ENCODE measurements at places on chromosomes 4 and X.

DNA sequence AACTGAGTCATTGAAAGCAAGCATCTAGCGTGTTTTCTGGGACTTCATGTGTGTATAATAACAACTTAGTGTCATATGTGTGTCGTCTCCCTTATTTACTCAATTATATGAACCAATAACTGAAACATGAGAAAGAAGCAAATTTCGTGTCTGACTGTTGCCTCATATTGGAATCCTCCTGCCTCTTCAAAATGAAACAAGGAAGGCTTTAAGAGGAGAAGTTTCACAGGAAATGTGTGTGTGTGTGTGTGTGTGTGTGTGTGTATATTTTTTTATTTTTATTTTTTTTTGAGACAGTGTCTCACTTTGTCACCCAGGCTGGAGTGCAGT lies 145.8 kb upstream of the SFRP2 start:
- DNase-seq, result no peak

DNA sequence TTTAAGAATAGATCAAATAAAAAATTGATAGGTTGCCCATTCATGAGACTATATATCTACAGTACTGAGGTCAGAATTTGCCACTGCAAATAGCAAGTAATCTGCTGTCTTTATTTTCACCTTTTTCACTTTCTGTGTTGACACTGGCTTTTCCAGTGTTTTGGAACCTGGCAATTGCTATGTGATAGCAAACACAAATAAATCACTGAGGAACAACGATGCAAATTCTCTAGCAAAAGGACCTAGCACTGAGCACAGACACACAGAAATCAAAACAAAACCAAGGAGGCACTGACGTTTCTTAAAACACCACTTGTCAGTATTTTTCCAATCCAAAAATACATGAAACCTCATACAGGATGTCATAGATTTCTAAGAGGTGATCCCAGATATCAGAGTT lies 210.7 kb downstream of the DHX15 start:
- DNase-seq, result no peak

- no peak for DNase-seq
Observed at GRCh38 chrX:145393702-145394235, 146.5 kb downstream of the SPANXN1 start.

DNA sequence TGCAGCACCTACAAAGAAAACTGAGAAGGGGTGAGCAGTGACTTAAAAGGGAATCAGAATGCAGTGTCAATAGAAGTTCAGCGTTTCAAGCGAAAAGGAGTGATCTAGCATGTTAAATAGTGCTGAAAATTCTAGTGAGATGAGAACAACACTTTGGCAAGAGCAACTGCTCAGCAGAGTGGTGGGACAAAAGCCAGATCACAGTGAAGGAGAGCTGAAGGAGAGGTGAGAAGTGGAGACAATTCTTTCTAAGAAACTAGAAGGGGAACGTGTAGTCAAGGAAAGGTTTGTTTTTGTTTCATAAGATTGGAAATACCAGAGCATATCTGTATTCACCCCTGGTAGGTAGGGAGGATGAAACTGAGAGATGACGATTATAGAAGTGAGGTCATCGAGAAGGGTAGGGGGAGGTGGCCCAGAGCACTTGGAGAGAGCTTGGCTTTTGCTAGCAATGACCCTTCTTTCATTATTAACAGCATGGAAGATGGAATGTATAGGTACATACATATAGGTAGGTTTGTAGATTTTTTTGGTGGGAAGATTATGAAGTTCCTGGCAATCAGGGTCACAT lies 33.7 kb downstream of the SRPX2 start:
- DNase-seq, result no peak

DNA sequence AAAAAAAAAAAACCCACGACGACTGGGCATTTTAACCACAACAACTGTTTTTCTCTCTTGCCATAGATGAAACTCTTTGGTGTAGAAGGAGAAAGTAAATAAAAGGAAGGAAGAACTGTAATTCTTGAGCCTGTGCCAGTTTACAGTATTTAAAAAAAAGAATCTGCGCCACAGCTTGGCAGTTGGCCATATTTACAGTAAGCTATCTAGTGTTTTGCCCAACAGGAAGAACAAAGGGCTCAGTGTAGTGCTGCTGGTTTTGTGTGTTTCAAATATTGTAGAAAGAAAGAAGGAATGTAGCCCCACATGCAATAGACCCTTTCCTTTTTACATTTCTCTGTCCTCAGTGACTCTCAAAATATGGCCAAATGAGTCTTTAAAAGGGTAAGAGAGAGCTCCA lies 66.1 kb downstream of the NR3C2 start:
- DNase-seq, result peak; percentile 14

DNA sequence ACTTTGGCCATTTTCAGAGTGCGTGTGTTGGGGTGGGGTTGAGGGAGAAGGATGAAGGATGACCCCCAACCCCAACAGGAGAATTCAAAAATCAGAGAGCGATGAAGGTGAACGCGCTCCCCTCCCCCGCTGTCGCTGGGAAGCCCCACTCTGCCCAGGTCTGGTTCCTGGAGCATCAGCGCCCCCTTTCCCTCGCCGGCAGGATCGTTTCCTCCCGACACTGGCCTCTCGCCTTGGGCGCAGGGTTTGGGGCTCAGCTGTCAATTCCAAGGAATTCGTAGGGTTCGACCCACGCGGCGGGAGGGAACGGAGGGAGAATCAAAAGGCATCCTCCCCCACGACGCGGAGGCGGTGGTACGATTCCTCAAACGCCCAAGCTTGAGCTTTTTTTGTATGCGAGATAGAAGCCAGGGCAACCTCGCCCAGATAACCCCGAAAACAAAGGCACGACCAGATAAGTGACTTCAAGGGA lies 1.0 kb upstream of the PDGFRA start:
- no peak for DNase-seq

GRCh38 chr4:53626491-53626890 lies 35.2 kb upstream of the LNX1 start:
- no peak for DNase-seq

- no peak for DNase-seq
Observed at GRCh38 chrX:44946771-44947170, 73.8 kb downstream of the KDM6A start.

GRCh38 chrX:8126092-8126491 lies 45.0 kb downstream of the VCX2 start:
- no peak for DNase-seq

DNA sequence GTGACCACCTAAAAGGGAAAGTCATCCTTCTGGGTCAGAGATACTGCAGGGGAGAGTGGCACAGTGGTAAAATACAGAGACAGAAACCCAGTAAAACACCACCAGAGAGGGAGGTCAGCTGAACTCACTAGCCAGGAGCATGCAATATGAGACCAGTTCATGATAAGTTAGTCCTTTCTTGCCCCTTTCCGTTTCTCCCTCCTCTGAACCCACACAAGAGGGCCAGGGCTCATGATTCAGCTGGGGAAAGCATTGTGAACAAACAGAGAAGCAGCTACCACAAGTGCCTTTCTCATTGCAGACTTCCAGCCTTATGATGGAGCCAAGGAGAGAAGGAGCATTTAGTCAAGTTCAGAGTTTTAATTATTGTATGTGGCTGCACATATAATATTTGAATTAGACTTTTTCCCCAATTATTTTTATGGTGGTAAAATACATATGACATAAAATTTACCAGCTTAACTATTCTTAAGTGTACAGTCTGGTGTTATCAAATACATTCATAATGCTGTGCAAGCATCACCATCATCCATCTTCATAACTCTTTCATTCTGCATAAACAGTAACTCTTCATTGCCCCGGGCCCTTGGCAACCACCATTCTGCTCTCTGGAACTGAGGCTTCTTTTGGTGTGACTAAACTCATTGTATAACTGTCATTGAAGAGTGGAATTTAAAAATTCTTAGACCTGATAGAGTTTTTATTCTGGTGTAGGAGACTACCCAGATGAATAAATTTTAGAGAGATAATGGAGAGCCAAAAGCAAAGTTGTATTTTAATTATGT lies 114.6 kb downstream of the DDIT4L start:
- no peak for DNase-seq

DNA sequence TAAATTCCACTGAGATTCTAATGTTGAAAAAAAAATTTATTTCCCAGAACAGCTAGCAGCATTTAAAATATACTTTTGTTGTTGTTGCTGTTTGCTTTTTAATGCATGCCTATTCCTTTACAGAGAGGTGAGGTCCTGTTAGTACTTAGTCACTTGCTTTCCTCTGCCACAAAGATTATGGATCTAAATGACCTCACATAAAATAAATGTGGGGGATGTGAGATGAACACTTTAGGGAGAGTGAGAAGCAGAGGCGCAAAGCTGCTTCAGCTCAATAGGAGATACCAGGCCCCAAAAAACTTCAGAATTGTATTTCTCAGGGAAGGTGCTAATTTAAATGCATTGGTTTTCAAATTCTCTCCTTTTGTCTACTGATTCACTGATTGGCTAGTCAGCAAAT lies 4.0 kb downstream of the LDB2 start:
- DNase-seq, result no peak

GRCh38 chr4:54418468-54418867 lies 189.4 kb downstream of the PDGFRA start:
- no peak for DNase-seq

- no peak for DNase-seq
Observed at GRCh38 chrX:27884654-27885053, 76.9 kb downstream of the MAGEB10 start.

GRCh38 chr4:62709618-62710252 lies 1509.6 kb downstream of the ADGRL3 start:
- no peak for DNase-seq

- no peak for DNase-seq
Observed at GRCh38 chr4:175891851-175892250, 79.8 kb upstream of the GPM6A start.

GRCh38 chr4:6474053-6474568 lies 1.7 kb upstream of the PPP2R2C start:
- DNase-seq, result no peak

- no peak for DNase-seq
Observed at GRCh38 chr4:17511509-17511949, 361 bp downstream of the QDPR start.

DNA sequence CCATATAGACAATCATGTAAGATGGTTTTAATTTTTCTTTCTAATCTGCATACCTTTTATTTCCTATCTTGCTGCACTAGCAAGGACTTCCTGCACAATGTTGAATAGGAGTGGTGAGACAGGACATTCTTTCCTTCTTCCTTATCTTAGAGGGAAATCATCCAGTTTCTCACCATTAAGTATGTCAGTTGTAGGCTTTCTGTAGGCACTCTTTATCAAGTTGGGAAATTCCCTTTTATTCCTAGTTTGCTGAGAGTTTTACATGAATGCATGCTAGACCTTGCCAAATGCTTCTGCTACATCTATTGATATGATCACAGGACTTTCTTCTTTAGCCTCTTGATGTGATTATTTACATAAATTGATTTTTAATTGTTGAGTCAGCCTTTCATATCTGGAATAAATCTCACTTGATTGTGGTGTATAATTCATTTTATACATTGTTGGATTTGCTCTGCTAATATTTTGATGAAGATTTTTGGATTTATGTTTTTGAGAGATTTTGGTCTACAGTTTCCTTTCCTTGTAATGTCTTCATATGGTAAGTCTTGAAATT lies 23.8 kb downstream of the RNF175 start:
- no peak for DNase-seq

DNA sequence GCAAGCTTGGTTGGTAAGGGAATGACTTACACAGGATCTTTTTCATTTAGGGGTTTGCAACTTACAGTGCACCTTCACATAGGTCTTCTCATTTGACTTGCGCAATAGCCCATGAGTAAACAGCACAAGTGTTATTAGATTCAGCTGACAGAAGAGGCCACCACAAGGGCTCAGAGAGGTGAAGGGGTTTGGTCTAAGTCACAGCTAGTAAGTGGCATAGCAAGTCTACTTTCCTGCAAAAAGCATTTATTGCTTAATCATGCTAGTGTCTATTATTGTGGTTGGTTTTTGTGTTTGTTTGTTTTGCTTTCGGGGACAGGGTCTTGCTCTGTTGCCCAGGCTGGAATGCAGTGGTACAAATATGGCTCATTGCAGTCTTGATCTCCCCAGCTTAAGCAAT lies 83.3 kb downstream of the SPRY1 start:
- no peak for DNase-seq

- DNase-seq, result no peak
Observed at GRCh38 chr4:70927502-70928137, 25.5 kb downstream of the MOB1B start.

GRCh38 chr4:74098427-74098994 lies 484 bp downstream of the CXCL2 start:
- DNase-seq, result no peak

GRCh38 chrX:45623266-45623665 lies 422.6 kb upstream of the DIPK2B start:
- no peak for DNase-seq

DNA sequence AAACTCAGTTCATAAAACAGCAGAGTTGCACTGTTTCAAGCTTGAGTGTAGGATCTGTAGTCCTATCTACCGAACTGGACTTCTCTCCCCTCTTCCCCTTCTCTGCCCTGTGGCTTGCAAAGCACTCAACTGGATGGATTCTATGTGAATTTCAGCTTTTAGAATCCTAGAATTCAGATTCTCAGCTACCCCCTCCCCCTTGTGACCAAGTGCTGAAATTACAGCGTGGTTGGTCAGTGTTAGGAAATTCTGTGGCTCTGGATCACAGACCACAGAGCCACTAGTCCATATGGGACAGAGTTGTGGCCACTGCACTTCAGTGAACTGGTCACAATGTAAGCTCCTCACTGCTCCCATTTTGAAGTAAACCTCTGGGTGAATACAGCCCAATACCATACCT lies 64.6 kb upstream of the TRPC5 start:
- DNase-seq, result no peak

- peak; percentile 41 for DNase-seq
Observed at GRCh38 chr4:56757821-56758411, 63.6 kb downstream of the SPINK2 start.

DNA sequence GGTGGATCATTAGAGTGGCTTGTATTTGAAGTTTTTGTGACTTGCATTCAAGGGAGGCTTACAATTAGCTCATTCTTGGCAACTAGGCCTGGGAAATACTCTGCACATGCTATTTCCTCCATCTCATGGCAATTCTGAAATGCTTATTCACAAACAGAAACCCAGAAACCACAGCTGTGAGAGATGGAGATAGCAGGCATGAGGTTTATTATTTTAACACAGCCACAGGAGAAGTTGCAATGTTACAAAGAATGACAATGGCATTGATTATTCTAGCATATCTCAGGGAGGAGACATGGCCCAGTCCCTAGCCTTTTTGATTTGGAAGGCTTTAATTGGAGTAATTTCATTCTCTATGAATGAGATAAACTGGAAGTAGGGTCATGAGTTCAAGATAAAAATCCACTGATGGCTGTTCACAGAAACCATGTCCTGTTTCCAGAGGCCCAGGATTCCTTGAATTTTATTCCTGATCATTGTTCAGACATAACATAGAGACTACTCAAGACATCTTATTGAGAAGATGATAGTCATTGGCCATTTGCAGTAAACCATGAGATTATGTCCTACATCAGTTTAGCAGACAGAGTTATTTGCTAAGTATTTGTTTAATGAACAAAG lies 123.9 kb downstream of the MID1 start:
- no peak for DNase-seq

DNA sequence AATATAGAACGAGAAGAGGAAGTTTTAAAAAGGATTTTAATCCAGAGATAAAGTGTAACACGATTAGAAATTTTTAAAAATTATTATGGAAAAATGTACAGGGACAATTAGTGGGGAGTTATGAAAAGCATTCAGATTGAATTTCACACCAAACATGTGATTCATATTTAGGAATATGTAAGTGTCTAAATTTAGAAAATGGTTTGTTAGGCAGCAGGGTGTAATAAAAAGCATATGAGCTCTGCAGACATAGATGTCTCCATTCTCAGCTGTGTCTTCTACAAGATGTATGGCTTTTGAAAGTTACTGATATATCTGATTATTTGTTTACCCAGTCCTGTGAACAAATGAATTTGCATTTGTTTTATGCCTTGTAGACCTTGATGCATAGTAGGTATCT lies 638.9 kb upstream of the AGA start:
- no peak for DNase-seq
